AG04450 (cell line): ENCODE measurements at places on chromosomes 6 and 20.

DNA sequence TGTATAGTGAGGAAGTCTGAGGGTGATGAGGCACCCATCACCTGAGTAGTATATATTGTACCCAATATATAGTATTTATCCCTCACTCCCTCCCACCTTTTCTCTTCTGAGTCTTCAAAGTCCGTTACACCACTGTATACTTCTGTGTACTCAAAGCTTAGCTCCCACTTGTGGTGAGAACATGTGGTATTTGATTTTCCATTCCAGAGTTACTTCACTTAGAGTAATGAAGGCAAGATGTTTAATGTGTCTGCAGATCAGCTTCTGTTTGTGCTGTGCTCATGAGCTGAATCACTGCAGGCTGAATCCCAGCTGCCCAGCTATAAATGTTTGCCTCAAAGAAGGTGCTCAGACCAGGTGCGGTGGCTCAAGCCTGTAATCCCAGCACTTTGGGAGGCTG, 139.3 kb upstream of the FOXA2 start:
- no peak for DNase-seq

DNA sequence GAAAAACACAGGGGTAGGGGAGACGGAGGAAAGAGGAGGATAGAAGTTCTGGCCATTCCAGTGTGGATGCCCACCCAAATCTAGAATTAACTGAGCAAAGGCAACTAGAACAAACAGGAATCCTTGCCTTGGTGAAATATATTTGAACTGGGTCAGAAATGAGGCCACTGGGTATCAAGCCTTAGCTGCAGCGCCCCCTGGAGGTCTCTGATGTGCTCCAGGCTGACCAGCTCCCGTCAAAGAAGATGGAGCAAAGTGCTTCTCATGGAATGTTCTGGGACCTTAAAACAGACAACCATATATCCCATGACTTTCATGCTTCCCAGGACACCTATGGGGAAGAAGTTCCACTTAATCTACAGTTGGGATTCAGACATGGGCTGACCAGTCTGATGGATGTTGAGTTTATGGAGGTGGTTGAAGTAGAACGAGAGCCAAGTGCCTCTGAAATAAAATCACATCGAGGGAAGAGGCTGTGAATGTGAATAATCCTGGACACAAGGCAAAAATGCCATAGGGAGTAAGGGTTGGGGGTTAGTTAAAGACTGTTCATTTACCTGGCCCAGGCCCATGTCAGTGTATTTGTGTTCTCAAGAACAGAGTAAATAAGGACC, 50.4 kb downstream of the HLA-DPB1 start:
- no peak for DNase-seq

- no peak for DNase-seq
These were observed 147.4 kb downstream of the ALDH8A1 start for GRCh38 chr6:134802426-134803058.

- no peak for DNase-seq
These were observed 359.6 kb downstream of the LAMA2 start for GRCh38 chr6:129242546-129242945.

DNA sequence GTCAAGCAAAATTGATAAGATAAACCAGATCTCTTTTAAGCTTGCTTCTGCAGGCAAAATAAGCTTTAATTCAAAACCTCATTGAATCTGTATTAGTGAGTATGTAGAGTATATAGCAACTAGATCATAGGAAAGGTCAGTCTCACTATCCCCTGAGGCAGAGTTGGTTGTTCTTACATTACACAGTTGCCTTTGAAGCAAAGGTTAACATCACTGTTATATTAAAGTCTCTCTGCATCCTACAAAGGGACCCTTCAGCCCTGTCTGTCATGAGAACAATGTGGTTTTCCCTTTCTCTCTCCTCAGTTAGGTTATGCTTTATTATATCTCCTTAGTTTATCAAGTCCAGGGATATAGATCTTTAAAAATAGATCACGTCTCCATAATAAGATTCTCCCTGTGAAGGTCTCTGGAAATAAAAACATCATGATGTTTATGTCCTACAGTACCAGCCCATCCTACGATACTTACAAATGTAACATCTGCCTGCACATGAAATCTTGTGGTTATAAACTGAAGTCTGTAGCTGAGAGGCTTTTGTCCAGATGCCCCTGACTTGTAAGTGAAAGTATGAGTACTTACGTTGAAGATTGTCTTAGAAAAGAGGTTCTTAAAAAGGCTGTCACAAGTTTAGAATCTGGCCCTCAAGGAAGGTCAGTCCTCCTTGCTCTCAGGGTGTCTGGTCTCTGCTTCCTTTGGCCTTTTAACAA, 103.6 kb downstream of the VIP start:
- DNase-seq: no peak

- no peak for DNase-seq
These were observed 702.7 kb downstream of the MAFB start for GRCh38 chr20:39986173-39986904.

GRCh38 chr20:54688476-54688875, 213.1 kb downstream of the DOK5 start:
- DNase-seq: no peak

DNA sequence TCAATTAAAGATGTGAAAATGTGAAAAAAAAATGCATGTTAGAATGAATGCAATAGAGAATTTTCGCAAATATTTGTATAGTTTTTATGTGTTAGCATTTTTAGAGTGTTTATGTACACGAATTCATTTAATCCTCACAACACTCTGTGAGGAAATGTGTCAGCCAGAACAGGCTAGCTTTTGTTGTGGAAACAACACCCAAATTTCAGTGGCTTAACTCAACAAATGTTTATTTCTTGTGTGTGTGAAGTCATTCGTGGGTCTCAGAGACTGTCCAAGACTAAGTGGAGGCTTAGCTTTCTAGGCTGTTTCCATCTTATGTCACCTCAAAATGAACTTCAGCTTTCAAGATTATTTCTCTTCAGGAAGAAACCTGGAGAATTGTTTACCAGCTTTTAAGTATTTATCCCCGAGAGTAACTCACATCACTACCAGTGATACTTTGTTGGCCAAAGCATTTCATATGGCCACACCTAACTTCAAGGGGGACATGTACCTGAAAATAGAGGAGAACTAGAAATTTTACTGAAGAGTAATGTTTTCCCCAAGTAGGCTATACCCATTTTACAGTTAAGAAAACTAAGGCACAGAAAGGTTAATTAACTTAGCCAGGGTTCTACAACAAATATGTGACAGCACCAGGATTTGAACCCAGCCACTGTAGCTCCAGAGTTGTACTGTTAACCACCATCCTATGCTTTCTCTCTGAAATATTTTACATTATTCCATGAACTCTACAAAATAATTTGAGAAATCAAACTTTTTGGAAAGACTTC, 306.1 kb downstream of the QKI start:
- no peak for DNase-seq

DNA sequence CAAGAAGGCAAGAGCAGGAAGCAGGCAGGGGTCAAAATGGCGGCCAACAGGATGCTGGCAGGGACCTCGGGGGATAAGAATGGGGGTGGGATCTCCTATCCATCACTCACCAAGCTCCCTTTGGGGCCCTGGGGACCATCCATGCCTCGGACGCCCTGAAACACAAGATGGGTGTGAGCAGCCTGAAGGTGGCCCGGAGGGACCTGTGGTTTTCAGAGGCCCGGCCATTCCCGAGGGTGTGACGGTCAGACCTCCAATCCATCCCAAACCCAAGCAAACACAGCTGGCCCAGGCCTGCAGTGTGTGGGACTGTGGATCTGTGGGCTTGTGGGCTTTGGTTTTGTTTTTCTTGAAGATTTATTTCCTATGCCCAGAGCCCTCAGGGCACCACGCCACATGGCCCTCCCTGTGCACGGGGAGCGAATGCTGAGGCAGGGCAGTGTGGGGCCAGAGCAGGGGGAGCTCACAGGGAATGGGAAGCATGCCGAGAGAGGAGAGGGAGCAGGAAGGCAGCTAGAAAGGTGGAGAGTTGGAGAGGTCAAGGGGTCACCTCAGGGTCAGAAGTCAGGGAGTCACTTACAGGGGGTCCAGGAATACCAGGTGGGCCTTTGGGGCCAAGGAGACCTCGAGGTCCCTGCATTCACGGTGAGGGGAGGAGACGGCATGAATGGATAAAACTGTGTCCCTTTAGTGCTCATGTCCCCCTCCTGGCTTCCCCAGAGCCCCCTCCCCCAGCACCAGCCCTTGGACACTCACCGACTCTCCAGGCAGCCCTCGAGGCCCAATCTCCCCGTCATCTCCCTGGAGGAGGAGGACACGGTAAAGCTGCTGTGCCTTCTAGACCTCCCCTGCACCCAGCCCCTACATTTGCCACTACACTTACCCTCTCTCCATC, 14.5 kb downstream of the COL11A2 start:
- no peak for DNase-seq

- DNase-seq: no peak
These were observed 28.3 kb downstream of the C6orf132 start for GRCh38 chr6:42113936-42114636.

GRCh38 chr6:45002390-45003105, 325.6 kb upstream of the RUNX2 start:
- no peak for DNase-seq

DNA sequence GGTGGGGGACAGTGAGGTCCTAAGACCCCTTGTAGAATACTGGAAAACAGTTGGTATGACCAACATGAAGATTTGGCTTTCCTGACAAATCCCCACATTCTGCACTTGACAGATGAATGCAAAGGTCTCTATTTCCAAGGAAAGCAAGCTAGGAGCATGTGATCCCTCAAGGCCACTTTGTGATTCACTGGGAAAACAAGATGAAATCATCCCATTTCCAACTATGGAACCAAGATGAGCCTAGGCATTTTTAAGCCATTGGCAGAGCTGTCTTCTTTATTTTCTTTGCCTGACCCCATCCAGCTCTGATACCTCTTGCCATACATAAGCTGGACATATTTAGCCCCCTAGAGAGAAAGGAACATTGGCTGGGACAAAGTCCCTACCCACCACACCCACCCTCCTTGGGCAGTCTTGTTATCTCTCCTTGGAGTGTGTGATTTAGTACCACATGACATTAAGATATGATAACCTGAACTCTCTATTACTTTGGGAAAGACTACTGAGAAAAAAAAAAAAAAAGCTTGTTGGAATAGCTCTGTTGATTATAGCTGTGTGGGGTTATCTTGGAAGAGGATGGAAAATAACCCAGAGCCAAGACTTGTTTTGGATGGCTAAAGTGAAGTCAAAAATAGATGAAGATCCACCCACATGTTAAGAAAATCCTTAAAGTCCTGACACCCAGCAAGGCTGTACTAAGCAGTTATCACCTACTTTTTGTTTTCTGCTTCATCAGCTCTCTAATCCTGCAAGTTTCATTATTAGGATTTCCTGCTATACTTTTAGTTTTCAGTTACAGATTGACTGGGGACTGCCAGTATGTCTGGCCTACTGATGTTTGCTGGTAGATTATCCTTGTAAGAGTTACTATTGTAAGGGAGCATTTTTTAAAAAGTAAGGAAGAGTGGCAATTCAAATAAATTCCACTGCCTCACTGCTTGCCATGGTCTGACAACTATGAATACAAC, 90.1 kb upstream of the PREP start:
- DNase-seq: no peak

DNA sequence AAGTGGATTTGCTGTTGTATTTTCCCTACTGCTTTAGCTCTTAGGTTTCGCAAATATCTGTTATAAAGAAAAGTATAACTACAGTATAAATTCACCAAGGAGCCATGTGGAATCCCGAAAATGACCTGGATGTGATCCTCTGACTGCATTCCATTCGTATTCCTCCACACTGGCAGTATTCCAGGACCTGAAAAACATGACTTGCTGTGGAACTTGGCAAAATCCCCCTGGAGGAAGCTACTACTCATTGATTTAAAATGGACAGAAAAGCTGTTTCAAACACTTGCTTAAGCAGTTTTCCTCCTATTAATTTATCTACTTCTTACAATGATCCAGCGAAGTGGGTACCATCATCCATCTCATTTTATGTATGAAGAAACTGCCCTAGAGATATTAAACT, 13.3 kb upstream of the ENPP5 start:
- peak; percentile 27 for DNase-seq

DNA sequence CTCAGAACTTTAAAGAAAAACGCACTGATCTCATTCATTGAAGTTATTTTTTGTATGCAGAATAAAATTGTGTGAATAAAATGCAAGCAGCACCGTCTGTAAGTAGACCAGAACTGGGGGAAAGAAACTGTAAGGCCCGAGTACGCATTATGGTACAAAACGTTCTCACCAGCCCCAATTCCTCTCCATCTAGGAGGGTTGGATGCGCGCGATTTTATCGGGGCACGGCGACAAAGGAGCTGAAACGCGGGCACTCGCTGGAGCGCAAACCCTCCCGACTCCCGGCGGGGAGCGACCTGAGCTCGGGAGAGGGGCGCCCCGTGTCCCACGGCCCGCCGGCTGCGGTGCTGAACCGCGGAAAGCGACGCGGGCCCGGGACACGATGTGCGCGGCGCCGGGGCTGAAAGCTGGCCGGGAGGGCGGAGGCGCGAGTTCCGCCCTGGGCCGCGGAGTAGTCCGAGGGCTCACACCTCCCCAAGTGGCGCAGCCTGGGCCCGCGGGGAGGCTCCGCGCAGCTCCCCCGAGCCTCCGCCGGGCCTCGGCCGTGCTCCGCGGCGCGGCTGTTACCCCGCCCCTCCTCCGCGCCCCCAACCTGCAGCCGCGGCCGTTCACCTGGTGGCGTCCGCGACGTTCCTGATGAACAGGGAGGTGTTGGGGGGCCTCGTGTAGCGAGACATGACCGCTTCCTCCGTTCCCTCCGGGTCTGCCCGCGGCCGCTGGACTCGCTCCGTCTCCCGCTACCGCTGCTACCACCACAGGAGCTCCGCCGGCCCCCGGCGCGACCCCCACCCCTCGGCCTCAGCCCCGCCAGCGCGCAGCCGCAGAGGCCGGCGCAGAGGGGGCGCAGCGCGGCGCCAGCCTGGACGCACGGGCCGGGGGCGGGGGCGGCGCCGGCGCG, at the start of gene SRSF12:
Gene SRSF12 (minus strand): TSS at position 861 of the 898 bp plus-strand sequence. CDS start 184 bp downstream, at position 677.
- no peak for DNase-seq

GRCh38 chr6:24825130-24825630, 26.5 kb upstream of the ARMH2 start:
- no peak for DNase-seq

- DNase-seq: no peak
These were observed 17.6 kb upstream of the SERPINB9 start for GRCh38 chr6:2920671-2921112.

GRCh38 chr6:70166088-70166958, 136.6 kb downstream of the COL9A1 start:
- DNase-seq: peak; percentile 1

DNA sequence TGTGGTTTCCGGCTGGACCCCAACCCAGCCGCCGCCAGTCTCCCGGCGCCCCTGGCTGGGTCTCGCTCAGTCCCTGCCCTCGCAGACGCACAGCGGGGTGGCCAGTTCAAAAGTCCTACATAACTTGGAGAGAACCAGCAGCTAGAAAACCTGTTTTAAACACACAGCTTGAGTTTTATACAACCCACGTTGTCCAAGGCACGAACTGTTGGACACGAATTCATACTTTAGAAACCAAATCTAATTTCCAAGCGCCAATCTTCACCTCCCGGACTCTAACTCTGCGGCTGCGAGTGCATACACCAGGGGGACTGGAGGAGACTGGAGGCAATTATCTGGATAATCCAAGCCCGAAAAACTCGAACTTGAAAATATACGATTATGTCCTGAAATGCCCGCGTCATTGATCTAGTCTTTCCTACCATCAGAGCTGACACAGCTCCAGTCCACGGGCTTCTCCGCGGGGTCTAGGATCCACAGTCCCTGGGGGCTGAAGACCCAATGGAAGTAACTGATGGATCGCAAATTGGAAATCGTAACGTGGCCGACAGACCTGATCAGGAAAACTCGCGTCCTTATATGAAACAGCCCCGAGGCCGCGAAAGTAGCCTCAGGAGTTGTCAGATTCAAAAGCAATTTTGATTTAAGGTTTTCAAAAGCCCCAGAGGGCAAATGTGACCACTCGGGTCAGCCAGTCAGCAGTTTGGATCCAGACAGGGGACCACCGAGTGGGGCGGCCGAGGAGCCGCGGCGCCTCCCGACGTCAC, 843 bp upstream of the HEY2 start:
- no peak for DNase-seq
